ENCODE measurements at places on chromosomes 16 and 17.

GRCh38 chr16:70781800-70782199 is 19.2 kb downstream of the VAC14 start:
- no peak for DNase-seq

- DNase-seq, result no peak
Measured at GRCh38 chr17:60361889-60362288, 30.0 kb downstream of the USP32 start.

GRCh38 chr17:4908711-4909496 is 6.0 kb upstream of the CHRNE start:
- DNase-seq, result peak; percentile 96

DNA sequence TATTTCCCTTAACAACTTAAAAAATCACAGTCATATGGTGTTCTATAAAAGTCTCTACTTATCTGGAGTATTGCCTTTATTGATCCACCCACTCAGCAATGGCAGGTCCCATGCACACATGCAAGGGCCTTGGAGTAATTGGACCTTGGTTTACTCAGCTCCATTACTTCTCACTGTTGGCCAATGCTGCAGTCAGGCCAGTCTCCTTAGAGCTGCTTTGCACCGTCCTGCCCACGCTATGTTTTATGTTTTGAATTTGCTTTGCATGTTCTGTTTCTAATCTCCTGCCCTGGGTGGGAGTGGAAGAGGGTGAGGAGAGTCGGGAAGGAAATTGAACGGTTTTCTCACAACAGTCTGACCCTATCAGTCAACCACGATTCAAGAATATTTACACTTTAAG is 23.6 kb downstream of the ARHGAP44 start:
- no peak for DNase-seq

Data from AG10803 (cell line).